ENCODE measurements at places on chromosomes 6 and 20.

DNA sequence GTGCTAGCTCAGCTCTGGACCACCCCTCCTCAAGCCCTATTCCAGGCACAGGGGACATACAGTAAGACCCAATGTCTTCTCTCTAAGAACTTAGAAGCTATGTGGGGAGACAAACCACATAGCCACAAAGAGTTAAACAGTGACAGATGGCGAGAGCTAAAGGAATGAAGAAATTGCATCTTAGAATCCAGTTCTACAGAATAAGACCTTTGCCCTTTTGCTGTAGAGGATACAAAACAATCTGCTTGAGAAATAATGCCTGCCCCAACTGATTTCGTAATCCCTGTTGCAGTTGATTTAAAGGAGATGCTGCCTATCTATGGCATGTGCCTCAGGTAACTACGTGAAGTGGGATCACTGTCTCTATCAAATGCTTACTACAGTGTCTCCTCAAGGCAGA, 31.2 kb downstream of the TNFRSF21 start:
- no peak for DNase-seq

- DNase-seq, result no peak
Measured at GRCh38 chr6:166046226-166046625, 121.4 kb downstream of the TBXT start.

- no peak for DNase-seq
Measured at GRCh38 chr20:7665376-7665775, 274.9 kb downstream of the HAO1 start.

DNA sequence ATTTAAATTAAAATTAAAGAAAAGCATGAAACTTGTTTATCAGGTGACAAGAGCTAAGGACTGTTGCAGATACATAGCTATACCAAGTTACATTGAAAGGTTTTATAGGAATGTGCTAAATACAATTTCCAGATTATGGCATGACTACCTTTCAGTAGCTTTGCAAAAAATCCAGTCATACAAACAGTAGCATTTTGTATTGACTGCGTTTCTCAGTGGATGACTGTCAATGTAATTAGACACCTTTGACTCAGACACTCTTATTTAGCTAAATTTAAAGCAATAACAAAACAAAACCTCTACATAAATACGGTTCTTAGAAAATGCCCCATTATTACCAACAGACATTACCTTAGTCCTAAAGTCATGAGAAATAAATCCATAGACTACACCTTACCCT, 275.8 kb upstream of the RUNX2 start:
- DNase-seq, result no peak

GRCh38 chr6:26594131-26594498, 2.6 kb upstream of the ABT1 start:
- no peak for DNase-seq

GRCh38 chr20:36482044-36482473, 59.3 kb upstream of the MYL9 start:
- no peak for DNase-seq

GRCh38 chr20:43238833-43239232, 49.1 kb upstream of the PTPRT start:
- DNase-seq, result no peak

GRCh38 chr6:170045563-170045960, 245.3 kb downstream of the DLL1 start:
- DNase-seq, result no peak

DNA sequence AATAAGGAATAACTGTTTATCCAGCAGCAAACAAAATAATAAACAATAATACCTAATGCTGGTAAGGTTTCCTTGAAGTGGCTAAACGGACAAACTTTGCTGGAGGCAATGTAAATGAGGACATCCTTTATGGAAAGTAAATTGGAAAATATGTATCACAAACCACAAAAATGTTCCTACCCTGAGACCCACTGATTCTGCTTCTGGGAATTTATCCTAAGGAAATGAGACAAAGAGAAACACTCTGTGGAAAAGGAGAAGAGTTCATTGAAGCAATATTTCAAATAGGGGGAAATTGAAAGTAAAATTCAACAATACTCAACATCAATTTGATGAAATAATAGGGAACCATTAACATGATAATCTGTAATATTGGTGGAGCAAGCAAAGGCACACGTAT, 37.9 kb downstream of the MAFB start:
- DNase-seq, result no peak

DNA sequence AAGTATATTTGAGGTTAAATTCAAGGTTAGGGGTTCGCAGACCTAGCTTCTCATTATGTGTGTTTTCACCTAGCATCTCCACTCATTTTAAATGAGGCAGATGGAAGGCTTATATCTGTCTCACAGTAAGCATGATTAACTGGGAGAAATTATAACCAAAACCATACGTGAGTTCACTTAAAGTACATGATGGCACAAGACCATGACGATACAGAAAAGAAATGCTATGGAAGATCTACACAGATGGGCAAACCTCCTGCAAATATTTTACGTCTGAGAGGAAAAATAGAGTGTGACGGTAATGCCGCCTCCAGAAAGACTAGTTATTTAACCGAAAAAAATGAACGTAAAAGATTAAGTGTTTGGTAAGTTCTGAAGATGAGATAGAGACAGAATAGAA, 337.8 kb downstream of the FARS2 start:
- no peak for DNase-seq

GRCh38 chr6:28941684-28942448, 18.1 kb upstream of the TRIM27 start:
- no peak for DNase-seq

- DNase-seq, result no peak
Measured at GRCh38 chr20:61748376-61748775, 317.3 kb downstream of the TAF4 start.

- DNase-seq, result no peak
Measured at GRCh38 chr6:142824426-142824825, 120.5 kb downstream of the HIVEP2 start.

DNA sequence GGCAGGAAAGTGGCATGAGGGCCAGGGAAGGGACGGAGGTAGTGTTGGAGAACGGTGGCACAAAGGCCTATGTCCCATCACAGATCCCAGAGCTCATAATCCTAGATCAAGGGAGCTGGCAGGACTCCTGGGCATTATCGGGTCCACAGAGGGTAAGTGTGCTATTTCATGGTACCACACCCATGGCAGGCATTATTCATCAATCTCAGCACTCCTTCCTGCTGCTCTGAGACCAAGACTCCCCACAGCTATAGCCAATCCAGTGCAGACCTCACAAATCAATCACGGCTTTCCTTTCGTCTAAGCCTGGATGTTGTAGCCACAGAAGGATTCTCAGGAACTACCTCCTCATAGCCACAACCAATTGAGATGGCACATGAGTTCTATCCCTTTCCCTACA, 187.9 kb downstream of the PREX1 start:
- DNase-seq, result no peak

DNA sequence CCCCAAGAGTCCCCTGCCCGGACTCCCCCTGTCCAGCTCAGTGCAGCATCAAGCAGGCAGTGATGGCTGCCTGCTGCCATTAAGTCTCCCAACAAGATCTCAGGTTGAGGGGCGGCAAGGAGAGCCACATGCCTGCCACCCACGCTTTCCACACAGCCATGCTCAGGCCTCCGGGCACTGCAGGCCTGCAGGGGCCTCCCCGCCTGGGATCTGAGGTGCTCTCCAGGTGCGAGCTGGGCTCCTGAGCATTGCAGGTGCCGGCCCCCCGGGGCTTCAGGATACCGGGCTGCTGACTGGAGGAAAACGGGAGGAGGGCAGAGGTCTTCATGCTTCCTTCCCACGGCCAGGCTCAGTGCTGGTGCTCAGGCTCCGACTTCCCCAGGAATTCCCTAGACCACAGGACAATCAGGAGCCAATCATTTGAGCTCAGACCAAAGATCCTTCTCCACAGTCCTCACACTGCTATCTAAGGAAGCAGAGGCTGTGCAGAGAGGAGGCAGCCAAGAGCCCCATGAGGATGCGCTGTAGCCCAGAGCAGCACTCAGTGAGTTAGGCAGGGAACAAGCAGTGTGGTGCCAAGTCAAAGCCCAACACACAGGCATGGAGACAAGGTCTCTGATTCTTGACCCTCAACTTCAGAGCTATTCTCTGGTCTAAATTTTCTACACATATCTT, 52.7 kb downstream of the PYGB start:
- DNase-seq, result no peak

- DNase-seq, result no peak
Measured at GRCh38 chr20:17657898-17658647, 24.0 kb downstream of the RRBP1 start.

DNA sequence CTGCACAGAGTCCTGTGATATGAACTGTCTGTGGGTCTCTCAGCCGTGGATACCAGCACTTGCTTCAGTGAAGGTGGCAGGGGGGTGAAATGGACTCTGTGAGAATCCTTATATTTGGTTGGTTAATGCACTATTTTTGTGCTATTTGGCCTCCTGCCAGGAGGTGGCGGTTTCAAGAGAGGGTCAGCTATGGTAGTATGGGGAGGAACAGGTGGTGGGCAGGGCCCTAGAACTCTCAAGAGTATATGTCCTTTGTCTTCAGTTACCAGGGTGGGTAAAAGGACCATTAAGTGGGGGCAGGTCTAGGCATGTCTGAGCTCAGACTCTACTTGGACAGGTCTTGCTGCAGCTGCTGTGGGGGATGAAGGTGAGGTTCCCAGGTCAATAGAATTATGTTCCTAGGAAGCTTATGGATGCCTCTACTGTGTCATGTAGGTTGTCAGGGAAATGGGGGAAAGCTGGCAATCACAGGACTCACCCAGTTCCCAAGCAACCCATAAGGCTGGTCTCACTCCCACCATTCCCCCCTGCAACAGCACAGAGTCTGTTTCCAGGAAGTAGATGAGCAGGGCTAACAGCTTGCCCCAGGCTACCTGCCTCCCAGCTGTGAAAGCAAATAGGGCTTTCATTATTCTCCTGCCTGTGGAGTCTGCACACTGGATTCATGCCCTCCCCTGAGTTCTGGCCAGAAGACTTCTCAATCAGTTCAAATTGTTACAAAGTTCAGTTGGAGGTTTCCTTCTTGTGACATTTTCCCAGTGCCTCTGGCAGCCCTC, 56.8 kb upstream of the PHIP start:
- DNase-seq, result no peak

DNA sequence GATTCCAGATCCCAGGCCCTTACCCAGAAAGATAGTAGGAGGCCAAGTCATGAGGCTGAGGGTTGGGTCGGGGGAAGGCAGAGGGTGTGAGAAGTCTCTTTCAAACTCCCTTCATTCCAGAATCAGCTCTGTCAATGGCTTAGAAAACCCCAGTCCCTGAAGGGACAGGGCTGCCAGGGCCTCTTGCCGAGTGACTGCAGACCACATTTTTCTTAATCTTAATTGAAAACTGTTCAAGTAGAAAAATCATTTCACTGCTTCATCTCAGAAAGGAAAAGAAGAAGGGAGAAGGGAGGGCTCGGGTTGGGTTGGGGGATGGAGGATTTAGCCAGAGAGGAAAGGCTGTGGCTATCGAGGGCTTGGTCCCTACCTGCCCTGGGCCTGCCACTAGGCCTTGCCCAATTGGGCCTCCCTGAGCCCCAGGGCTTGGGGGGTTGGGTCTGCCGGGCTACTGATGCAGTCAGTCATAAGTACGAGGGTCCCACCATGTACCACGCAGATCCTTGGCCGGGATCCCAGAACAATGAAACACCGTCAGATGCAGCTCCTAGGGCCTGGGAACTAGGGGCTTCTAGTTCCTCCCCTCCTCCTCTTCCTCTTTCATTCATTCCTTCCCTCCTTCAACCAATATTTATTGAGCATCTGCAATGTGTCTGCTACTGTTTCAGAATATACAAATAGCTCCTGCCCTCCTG, 44.0 kb upstream of the CTNNBL1 start:
- no peak for DNase-seq

DNA sequence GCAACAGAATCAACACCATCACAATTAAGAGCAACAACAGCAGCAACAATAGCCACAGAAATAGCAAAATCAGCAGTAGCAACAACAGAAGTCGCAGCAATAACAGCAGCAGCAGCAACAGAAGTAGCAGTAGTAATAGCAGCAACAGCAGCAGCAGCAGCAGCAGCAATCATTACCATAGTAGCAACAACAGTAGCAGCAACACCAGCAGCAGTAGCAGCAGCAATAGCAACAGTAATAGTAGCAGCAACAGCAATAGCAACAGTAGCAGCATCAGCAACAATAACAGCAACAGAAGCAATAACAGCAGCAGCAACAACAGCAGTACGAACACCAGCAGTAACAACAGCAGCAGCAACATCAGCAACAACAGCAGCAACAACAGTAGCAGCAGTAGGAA, 39.8 kb downstream of the SLC22A2 start:
- DNase-seq, result no peak

DNA sequence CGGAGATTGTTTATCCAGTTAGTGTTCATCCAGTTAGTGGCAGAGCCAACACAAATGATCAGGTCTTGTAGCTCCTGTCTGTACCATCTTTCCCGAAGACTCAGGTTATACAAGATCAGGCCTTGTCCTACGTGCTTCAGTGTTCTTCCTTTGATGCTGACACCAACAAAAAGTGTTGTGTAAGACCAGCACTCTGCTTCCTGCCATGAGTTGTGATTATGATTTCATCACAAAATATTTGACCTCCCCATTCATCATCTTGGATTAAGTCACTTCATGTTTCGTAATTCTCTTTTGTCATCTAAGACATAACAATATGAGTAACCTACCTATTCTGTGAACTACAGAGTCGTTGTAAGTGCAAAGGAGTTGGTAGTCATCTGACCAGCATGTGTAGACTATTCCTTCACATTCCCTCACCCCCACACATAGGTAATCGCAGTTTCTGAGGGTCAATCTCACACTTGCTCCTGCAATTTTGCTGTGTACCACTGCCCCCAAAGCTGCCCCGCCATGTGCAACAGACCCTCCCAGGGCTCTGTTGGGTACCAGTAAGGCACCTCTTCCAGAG, 135.6 kb upstream of the SLC22A23 start:
- DNase-seq, result no peak

- no peak for DNase-seq
Measured at GRCh38 chr6:22825210-22825609, 255.8 kb downstream of the HDGFL1 start.

DNA sequence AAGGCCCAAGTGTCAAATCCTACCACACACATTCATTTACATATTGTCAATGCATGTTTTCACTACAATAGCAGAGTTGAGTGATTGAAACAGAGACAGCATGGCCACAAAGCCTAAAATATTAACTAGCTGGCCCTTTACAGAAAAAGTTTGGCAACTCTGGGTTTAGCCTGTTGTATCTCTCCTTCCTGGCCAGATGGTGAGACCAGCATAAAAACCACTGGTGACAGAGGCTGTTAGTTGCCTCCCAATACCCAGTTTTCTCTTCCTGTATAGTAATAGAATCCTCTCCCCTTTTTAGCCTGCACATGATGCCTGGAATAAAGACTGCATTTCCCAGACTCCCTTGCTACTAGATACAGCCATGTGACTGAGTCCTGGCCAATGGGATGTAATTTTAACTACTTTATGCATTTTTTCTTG, 100.0 kb upstream of the TAB2 start:
- DNase-seq, result no peak

- no peak for DNase-seq
Measured at GRCh38 chr6:36345681-36346466, 9.2 kb upstream of the BNIP5 start.

- DNase-seq, result no peak
Measured at GRCh38 chr6:157246048-157246630, 77.2 kb downstream of the TMEM242 start.
